Activated CD4-positive, alpha-beta T cell treated with anti-CD3 and anti-CD28 coated beads for 48 hours (primary cell): ENCODE measurements at places on chromosomes 16 and 17.

DNA sequence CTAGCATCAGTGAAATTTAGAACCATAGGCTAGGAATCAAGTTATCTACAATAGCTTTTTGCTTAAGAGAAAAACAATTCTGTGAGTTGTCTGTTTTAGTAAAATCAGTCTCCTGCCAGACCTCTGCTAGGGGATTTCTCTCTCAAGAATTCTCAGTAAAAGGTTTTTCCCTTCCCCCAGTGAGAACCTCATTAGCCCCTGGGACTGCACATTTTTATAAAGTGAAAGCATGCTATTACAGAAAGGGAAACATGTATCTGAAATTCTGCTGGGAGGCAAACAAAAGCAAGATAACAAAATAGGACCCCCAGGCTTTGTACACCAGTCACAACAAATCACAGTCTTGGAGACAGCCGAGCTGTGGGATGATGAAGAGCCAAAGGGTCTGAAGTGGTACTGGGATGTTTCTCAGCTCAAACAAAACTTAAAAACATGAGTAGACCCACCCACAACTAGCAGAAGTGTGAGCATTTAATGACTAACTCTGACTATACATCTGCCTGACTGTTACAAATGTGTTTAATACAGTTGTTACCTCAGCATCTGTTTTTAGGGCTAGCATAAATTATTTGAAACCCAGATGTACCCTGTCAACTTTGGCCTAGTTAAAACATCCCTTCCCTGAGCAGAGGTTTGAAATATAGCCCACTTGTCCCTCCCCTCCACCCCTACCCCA is 20.0 kb upstream of the GLG1 start:
- DNase-seq: no peak

GRCh38 chr16:22734368-22734767 is 79.6 kb upstream of the HS3ST2 start:
- DNase-seq: no peak

DNA sequence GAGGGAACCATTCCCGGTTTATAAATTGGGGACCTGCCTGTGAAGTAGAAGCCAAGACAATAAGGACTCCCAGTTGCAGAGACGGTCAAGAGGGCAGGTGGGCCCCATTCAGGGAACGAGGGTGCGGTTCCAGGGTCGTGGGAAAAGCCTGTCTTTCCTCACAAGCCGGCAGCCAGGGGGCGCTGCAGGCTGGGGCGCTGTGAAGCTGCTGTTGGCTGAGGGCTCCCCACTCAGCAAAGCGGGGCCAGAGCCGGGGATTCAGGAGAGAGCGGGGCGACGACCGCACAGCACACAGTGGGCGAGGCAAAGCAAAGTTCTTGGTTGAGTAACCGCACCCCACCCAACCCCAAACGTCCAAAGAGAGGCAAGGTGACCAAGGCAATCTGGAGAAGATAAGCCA is 24.9 kb downstream of the CDRT15 start:
- peak; percentile 62 for DNase-seq

DNA sequence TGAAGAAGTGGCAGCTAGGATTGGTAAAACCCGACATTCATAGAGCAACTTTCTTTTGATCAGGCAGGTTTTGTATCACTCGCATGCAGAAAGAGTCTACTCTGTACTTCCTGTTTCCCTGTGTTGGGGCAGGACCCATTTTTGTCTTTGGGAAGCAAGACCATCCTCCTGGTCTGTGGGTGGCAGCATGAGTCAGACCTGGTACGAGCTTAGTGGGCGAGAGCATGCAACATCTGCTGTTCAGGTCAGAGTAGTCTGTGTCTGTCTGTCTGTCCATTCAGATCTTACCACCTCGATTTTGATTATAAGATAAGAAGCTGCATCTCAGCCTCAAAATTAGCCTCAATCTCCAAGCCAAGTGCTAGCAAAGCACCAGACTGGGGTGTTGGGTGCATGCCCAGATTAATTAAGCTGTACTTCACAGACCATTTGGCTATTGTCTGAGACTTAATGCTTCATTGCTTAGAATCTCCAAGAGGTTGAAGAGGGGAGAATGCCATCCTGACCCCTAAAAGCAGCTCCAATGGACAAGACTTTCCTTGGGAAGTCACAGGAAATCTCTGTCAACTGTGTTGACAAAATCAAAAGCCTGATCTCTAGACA is 110.9 kb downstream of the XYLT1 start:
- peak; percentile 75 for DNase-seq

- no peak for DNase-seq
These were observed 17.6 kb downstream of the MYOCD start for GRCh38 chr17:12683299-12683698.
